NCI-H1417 treated with DMSO at 0.1 percent for 48 hours (cell line): ENCODE measurements at places on chromosomes 6 and 20.

GRCh38 chr20:24915440-24915839 is 33.6 kb upstream of the CST7 start:
- DNase-seq = no peak

DNA sequence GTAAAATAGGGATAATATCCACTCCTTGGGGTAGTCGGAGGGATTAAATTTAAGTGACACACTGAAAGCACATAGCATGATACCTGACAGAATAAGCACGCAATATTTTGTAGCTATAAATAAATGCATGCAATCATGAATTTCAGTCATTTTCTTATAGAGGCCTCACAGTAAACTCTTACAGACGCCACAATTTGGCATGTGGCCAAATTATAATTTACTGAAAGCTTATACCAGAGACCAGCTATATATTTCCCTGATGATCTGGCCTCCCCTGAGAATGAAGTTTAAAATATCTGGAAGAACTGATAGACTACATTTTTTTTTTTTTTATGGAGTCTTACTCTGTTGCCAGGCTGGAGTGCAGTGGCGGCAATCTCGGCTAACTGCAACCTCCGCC is 40.9 kb downstream of the QRSL1 start:
- DNase-seq = no peak

DNA sequence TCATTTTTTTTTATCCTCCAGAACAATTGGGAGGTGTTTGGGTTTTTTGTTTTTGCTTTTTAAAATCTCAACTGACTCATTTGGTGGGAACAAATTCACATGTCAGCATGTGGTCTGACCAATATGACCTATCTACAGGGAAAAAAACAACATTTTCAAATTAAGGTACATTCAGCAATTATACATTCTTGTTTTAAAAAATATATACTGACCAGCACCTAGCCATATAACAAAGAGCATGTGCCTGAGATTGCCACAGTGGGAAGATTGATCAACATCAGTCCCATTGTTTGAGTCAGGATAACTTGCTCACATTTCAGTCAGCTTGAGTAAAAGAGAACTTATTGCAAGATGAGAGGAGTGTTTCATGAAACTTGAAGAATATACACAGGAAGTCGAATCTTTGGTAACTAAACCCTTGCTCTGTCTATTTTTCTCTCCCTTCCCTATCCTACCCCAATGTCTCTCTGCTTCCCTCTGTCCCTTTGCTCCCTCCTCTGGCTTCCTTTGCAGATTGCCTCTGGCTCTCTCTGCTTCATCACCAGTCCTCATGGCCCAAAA is 163.2 kb upstream of the TAB2 start:
- DNase-seq = no peak

DNA sequence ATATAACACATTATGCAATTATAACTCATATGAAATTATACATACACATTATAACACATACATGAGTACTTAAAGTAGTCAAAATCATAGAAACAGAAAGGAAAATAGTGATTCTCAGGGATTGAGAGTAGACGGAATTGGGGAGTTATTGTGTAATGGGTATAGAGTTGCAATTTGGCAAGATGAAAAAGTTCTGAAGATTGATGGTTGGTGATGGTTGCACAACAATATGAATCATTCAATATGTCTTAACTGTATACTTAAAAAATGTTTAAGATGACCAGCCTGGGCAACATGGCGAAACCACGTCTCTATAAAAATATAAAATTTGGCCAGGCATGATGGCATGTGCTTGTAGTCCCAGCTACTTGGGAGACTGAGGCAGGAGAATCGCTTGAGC is 372.7 kb downstream of the CDKAL1 start:
- DNase-seq = no peak

DNA sequence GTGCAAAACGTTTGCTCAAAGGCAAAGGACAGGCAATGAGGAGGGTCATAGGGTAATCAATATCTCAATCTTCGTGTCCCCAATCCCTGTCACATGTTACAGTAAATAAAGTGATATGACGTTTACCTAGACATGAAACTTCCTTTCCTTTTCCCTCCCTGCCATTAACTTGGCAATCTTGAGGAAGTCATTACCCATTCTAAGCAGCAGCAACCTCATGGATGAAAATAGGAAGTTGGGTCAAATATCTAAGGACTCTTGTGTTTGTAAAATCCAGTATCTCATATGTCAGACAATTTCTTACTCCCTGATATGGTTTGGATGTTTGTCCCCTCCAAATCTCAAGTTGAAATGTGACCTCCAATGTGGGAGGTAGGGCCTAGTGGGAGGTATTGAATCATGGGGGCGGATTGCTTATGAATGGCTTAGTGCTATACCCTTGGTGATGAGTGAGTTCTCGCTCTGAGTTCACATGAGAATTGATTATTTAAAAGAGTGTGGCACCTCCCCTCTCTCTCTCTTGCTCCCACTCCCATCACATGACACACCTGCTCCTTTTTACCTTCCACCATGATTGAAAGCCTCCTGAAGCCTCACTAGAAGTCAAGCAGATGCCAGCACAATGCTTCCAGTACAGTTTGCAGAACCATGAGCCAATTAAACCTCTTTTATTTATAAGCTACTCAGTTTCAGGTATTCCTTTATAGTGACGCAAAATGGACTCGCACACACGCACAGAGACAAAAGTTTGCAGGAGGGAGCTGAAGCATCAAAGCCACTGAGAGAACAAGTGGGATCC is 545.9 kb upstream of the JARID2 start:
- DNase-seq = no peak

DNA sequence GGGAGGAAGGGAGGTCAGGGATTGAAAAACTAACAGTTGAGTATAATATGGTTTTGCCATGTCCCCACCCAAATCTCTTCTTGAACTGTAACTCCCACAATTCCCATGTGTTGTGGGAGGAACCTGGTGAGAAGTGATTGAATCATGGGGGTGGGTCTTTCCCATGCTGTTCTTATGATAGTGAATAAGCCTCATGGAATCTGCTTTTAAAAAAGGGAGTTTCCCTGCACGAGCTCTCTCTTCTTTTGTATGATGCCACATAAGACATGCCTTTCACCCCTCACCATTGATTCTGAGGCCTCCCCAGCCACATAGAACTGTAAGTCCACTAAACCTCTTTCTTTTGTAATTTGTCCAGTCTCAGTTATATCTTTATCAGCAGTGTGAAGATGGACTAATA is 833.4 kb upstream of the MAP3K7 start:
- no peak for DNase-seq

DNA sequence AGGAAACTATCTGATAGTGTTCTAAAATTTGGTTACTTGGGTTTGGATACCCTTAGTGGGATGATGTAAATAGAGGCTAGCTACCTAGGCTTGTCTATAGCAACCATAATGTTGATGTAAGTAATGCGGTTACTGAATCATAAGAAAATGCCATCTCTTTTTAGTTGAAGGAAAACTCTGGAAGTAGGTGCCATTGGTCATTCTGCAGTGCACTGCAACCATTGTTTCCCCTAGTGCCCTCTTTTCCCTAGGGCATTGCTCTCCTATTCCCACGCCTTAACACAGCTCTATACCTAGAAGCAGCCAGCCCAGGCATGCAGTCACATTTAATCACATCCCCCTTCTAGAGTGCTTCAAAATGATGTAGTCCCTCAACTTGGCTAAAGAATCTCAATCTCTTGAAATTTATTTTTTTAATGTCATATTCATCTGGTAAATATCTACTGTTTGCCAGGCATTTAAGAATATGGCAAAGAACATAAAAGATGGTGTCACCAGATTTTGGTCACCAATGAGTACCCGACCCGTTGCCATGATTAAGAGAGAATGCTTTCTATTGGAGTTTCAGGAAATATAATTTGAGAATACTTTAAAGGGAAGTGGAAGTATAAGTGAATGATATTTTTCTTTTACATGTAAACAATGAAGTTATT is 10.4 kb downstream of the LOC128125822 start:
- DNase-seq = no peak

GRCh38 chr20:49384437-49385434 is 97.7 kb downstream of the KCNB1 start:
- DNase-seq = no peak

DNA sequence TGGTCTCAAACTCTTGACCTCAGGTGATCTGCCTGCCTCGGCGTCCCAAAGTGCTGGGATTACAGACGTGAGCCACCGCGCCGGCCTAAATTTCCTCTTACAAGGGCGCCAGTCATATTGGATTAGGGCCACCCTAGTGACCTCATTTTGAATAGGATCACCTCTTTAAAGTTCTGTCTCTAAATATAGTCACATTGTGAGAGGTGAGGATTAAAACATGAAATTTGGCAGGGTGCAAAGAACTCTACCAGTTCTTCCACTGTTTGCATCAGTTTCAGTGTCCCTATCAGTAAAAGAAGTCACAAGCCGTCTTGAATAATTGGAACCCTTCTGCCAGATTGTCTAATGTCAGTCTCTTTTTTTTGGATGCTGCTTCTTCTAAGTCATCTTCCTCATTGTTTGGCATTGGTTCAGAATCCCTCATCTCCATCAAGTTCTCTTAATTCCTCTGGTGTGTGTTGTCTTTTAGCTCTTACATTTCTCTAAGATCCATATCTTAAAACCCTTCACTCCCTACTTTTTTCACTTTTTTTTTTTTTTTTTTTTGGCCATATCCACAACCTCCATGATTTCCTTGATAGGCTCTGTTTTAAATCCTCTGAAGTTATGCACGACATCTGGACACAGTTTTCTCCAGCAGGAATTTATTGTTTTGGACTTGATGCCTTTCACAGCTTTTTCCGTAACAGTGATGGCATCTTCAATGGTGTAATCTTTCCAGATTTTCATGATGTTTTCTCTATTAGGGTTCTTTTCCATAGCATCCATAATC is 56.8 kb downstream of the NCOA3 start:
- no peak for DNase-seq

- DNase-seq = no peak
Observed at GRCh38 chr20:20755674-20756319, 43.4 kb upstream of the RALGAPA2 start.

DNA sequence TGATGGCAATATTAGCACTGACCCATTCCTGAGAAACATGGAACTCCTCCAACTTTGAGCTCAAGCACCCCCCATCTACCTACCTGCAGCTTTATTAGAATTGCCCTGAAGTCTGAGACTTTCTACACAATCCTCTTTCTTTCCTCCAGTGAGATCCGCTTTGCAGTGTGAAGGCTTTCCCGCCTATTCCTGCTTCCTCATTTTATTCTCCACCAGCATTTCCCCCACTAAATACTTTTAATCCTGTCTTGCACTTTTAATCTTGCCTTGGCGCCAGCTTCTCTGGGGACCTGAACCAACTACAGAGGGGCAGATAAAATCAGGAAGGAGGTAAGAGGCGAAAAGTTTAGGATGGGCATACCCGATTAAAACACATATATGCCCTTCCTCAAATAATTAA is 178.1 kb upstream of the PRDM1 start:
- DNase-seq = no peak

GRCh38 chr20:2136275-2136674 is 34.6 kb downstream of the STK35 start:
- DNase-seq = no peak

DNA sequence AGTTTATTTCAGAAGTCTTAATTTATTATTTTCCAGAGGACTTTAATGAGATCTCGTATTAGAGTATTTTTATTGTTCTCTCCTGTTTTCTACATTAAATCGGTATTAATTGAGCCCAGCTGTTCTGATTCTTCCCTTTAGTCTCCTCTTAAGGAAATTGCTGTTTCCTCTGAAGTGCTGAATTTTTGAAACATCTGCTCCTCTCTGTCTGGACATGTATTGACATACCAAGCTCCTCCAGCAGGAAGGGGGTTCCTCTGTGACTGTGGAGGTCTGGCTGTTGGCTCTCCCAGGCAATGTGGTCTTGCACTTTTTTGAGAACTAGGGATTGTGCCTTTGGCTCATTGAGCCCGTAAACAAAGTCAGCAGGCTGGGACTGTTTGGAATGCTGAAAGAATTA is 74.9 kb downstream of the MAP3K4 start:
- DNase-seq = no peak

DNA sequence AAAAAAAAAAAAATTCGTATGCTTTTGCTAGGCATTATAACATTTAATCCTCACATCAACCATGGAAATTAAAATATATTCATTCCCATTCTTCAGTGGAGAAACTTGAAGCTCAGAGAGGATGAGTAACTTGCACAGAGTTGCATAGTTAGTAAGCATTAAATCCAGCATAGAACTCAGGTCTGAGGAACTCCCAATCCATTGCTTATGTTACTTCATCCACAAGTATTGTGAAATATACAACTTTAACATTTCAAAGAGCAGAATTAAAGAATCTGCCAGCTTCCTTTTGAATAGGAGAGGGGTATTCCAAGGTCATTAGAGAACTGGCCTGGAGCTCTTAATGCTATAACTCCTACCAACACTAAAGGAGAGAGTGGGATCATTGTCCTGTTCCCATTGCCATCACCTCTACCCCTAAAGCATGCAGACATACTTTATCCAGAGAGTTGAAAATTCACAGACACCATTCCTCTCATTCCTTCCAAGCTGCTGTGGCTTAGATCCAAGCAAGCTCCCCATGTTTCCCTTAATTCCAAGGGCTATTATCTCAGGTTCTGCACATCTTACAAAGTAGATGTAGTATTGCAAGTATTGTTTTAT is 91.9 kb downstream of the FLRT3 start:
- DNase-seq = no peak

- no peak for DNase-seq
Observed at GRCh38 chr20:33947709-33948295, 45.9 kb upstream of the RALY start.

GRCh38 chr20:24389686-24390085 is 79.7 kb upstream of the SYNDIG1 start:
- DNase-seq = no peak

GRCh38 chr20:57698116-57698866 is 11.5 kb downstream of the PMEPA1 start:
- no peak for DNase-seq

DNA sequence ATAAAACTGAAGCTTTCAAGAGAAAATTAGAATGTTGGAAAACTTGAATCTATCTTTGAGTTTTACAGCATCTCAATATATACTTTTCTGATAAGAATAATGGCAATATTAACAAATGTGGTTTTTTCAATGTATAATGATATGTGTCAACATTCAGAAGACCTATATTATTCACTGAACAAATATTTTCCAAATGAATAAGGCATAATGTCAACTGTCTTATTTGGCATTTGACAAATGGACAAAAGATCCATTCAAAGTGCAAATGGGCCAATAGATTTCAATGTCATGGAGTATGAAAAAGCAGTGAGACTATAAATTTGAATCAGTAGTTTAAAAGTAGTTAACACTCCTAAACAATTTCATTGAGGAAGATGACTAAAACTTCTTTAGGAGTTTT is 20.9 kb downstream of the LMBRD1 start:
- DNase-seq = no peak

- DNase-seq = no peak
Observed at GRCh38 chr6:9131616-9132015, 696.3 kb upstream of the SLC35B3 start.
